ENCODE measurements at places on chromosomes 7 and 10.

- H3K27ac ChIP-seq = no peak overlapping the region
- H3K4me3 ChIP-seq = no peak overlapping the region
- H3K36me3 ChIP-seq = no peaks in the 10 kb centered on the region
- no peaks in the 10 kb centered on the region for H3K27me3 ChIP-seq
- no peaks in the 10 kb centered on the region for H3K4me1 ChIP-seq
- no peak for DNase-seq
Measured at GRCh38 chr10:51744235-51745000, 45.0 kb upstream of the CSTF2T start.

GRCh38 chr7:151801782-151802468 lies 75.0 kb downstream of the PRKAG2 start:
- H3K4me3 ChIP-seq = no peak overlapping the region
- no peak overlapping the region for H3K27ac ChIP-seq
- H3K4me1 ChIP-seq = no peaks in the 10 kb centered on the region
- no peaks in the 10 kb centered on the region for H3K36me3 ChIP-seq
- no peaks in the 10 kb centered on the region for H3K27me3 ChIP-seq

DNA sequence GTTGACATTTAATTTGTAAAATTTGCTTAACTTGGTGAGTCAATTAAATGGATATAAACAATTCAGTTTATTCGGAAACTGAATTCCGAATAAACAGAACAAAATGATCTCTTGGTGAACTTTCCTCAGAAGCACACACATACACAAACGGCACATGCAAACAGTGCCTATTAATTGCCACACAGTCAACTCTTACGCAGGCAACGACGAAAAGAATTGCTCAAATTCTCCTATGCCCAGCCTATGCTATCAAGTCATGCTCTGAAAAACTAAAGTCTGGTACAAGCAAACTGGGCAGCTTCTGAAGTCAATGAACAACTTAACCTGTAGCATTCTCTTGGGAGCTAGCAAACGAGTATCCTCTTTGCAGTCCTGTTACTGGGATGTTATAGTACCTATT lies 38.8 kb upstream of the ASL start:
- H3K4me3 ChIP-seq = no peak overlapping the region
- H3K27ac ChIP-seq = no peak overlapping the region
- no peaks in the 10 kb centered on the region for H3K36me3 ChIP-seq
- peaks cover 2% of the 10 kb centered on the region for H3K4me1 ChIP-seq
- no peaks in the 10 kb centered on the region for H3K27me3 ChIP-seq

- H3K4me3 ChIP-seq = no peak overlapping the region
- no peak for DNase-seq
- H3K27me3 ChIP-seq = no peaks in the 10 kb centered on the region
- H3K4me1 ChIP-seq = no peaks in the 10 kb centered on the region
- no peaks in the 10 kb centered on the region for H3K36me3 ChIP-seq
Measured at GRCh38 chr7:159040912-159041711, 103.6 kb downstream of the VIPR2 start.

GRCh38 chr7:95693551-95694333 lies 78.6 kb upstream of the DYNC1I1 start:
- no peaks in the 10 kb centered on the region for H3K36me3 ChIP-seq
- no peaks in the 10 kb centered on the region for H3K27me3 ChIP-seq
- DNase-seq = no peak
- no peak overlapping the region for H3K27ac ChIP-seq
- H3K4me3 ChIP-seq = no peak overlapping the region

DNA sequence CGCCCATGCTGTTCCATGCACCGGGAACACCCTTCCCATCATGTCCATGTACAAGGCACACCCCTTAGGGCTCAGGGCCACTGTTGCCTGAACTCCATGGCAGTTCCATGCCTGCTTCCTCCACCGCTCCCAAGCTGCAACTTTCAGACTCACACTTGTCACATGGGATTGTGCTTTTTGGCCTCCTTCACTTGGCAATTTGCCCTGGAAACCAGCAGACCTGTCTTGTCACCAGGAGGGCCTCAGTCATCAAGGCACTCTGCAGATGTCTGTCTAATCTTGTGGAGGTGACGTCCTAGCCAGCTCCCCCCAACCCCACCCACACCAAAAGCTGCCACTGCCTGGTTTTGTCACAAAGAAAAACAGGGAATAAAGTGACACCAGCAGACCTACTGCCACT lies 47.5 kb downstream of the CARD11 start:
- H3K4me3 ChIP-seq = no peak overlapping the region
- no peaks in the 10 kb centered on the region for H3K36me3 ChIP-seq
- H3K27me3 ChIP-seq = no peaks in the 10 kb centered on the region
- H3K4me1 ChIP-seq = no peaks in the 10 kb centered on the region
- H3K27ac ChIP-seq = no peak overlapping the region

GRCh38 chr7:98297626-98298286 lies 16.3 kb downstream of the BRI3 start:
- no peaks in the 10 kb centered on the region for H3K4me1 ChIP-seq
- no peaks in the 10 kb centered on the region for H3K27me3 ChIP-seq
- peaks cover 2% of the 10 kb centered on the region for H3K36me3 ChIP-seq
- H3K27ac ChIP-seq = no peak overlapping the region
- DNase-seq = no peak
- H3K4me3 ChIP-seq = no peak overlapping the region

GRCh38 chr7:156445997-156446761 lies 194.4 kb upstream of the RNF32 start:
- DNase-seq = no peak
- no peaks in the 10 kb centered on the region for H3K27me3 ChIP-seq
- H3K4me1 ChIP-seq = no peaks in the 10 kb centered on the region
- no peak overlapping the region for H3K4me3 ChIP-seq

DNA sequence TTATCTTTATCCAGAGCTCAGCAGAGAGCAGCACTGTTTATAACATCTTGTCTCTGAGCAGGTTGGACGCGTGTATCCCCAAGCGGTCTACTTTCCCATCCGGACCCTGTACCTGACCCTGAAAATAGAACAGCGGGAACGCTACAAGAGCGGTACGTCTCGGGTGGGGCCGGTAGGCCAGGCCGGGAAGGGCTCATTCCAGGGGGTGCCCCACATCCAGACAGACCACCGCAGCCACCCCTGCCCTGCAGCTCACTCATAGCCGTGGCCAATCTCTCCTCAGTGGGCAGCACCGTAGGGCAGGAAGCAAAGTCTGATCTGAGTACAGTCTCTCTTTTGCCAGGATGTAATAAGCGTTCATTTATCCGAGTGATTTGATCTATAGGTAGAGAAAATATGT lies 113.7 kb downstream of the TRRAP start:
- peaks cover 37% of the 10 kb centered on the region for H3K36me3 ChIP-seq
- H3K4me3 ChIP-seq = no peak overlapping the region
- H3K27ac ChIP-seq = no peak overlapping the region
- H3K4me1 ChIP-seq = no peaks in the 10 kb centered on the region
- DNase-seq = no peak

DNA sequence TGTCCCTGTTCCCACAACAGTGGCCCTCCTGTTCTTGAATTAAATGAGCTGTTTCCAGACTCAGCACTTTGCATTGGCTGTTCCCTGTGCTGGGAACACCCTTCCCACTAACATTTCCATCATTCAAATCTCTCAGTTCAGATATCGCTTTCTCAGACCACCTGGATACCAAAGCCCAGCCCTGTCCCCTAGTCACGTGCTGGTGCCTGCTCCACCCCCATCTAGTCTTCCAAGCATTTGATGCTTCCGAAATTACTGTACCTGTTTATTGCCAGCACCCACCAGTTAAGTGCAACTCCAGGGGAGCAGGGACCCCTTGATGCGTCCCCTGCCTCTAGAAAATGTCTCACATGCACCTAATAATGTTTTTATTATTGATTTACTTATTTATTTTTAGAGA lies 3.0 kb upstream of the SLC29A4 start:
- no peak overlapping the region for H3K4me3 ChIP-seq
- H3K4me1 ChIP-seq = no peaks in the 10 kb centered on the region
- H3K27ac ChIP-seq = no peak overlapping the region
- H3K27me3 ChIP-seq = no peaks in the 10 kb centered on the region

DNA sequence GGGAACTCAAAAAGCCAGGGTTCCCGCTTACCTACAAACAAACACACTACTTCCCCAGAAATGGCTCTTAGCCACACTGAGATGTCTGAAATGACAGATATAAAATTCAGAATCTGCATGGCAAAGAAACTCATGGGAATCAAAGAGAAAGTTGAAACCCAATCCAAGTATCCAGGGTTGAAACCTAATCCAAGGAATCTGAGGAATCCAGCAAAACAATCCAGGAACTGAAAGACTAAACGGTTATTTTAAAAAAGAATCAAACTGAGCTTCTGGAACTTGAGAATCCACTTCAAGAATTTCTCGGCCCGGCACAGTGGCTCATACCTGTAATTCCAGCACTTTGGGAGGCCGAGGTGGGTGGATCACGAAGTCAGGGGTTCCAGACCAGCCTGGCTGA lies 568.8 kb downstream of the POM121L12 start:
- no peaks in the 10 kb centered on the region for H3K36me3 ChIP-seq
- no peaks in the 10 kb centered on the region for H3K27me3 ChIP-seq
- DNase-seq = no peak

DNA sequence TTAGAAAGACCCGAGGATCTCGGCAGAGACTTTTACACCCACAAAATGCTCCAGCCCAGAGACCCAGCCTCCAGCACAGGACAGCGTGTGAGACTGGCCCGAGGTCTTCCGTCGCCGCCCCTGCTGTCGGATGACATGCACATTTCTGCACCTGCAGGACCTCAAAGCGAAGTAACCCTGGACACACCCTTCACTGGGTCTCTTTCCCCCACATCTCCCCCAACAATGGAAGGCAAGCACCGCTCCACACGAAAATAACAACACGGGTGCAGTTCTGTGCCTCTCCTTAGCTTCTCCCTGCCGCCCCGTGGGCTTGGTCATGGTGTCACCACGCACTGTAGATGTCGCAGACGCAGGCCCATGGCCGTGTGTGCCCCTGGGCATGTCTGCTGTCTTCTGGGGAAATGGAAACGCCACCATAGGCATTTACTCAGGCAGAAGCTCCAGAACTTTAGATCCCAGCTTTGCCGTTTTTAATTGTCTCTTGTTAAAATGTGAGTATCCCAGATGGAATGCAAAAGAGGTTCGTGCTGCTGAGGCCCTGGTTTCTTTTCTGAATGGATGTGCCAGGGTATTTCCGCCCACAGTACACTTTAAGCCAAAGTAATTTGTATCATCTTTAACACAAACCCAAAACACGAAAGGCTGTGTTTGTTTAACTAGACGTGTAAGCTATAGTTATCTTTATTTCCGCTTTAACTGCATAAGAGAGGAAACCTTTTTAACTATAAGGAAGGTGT lies 237.9 kb downstream of the MGMT start:
- no peaks in the 10 kb centered on the region for H3K27me3 ChIP-seq
- H3K36me3 ChIP-seq = no peaks in the 10 kb centered on the region
- H3K4me1 ChIP-seq = no peaks in the 10 kb centered on the region
- no peak for DNase-seq

GRCh38 chr10:103280031-103280430 lies 3.1 kb downstream of the INA start:
- peaks cover 30% of the 10 kb centered on the region for H3K27me3 ChIP-seq
- no peak overlapping the region for H3K4me3 ChIP-seq
- H3K4me1 ChIP-seq = peaks cover 7% of the 10 kb centered on the region

DNA sequence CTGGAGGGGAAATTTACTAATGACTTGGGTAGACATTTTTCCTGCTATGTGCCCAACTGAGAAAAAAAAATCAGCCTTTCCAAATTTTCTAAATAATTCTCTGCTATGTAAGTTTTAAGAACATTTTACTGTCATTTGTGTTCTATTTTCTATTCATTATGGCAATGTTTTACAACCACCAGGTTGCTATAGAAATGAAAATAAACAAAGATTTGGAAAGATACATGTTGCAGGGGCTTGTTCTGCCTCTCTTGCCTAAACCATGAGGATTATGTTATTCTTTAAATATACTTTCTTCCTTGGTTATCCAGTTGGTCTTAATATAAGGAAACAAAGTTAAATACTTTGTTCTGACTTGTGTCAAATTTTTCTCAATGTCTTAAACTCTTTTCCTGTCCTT lies 257.2 kb downstream of the TWIST1 start:
- H3K27ac ChIP-seq = no peak overlapping the region
- no peaks in the 10 kb centered on the region for H3K36me3 ChIP-seq
- H3K4me3 ChIP-seq = no peak overlapping the region
- no peaks in the 10 kb centered on the region for H3K4me1 ChIP-seq
- peak; percentile 48 for DNase-seq

GRCh38 chr7:27161721-27162560 lies 3.4 kb downstream of the HOXA9 start:
- H3K4me1 ChIP-seq = no peaks in the 10 kb centered on the region

DNA sequence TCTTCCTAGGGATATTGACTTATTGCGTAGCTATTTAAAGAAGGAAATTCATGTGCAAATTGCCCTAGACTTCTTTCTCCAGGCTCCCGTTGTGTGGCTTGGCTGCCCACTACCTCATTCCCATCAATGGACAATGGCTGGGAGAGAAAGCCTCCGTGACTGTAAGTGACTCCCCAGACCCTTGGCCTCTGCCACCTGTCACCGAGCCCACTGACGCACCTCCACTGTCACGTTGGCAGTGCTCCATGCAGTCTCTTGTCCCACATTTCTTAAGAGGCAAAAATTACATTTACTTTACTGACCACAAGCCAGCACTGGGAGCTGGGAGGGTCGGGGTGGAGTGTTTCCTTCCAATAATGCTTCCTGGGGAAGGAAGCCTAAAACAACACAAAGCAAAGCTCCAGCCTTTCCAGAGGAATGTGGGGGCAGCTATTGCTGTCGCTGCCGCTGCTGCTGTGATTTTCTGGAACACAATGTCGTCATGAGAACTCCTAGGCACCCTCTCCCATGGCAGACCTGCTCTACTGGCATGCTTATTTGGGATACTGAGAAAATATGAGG lies 89.7 kb upstream of the STEAP1B start:
- H3K4me3 ChIP-seq = no peak overlapping the region
- peak; percentile 88 for DNase-seq
- H3K36me3 ChIP-seq = no peaks in the 10 kb centered on the region
- peaks cover 12% of the 10 kb centered on the region for H3K4me1 ChIP-seq
- H3K27ac ChIP-seq = no peak overlapping the region

DNA sequence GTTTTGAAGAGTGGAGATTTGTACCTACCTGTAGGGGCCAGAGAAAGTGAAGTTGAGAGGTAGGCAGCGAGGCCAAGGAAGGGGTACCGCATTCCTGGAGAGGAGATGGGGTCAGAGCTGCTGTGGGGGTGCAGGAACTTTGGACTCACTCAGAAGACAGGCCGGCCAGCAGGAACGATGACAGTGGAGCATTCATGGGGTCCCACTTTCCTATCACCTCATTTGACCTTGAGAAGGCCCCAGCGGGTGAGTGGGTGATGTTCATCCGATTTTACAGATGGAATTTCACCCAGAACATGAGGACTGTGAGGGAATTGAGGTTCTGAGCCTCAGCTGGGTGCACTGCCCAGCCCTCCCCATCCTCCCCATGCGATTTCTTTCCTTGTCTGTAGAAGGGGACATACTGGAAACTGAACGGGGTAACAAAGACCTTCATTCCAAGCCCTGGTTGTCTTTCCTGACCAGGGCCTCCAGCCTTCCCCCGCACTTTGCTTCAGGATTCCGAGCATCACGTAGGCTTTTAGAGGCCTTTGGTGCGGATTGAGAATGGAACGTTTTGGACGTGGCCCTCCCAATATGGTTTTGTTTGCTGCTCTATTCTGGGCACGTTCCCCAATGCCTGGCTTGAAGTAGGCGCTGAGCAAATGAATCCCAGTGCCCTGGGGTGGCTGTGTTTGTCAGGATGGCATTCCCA lies 87.3 kb downstream of the ADCY1 start:
- no peaks in the 10 kb centered on the region for H3K27me3 ChIP-seq
- no peak overlapping the region for H3K27ac ChIP-seq
- no peak for DNase-seq

Data from fibroblast of lung (primary cell).